GM06990 (cell line): ENCODE measurements at places on chromosomes 5 and 9.
A peak's percentile ranks its signal among the peaks of the same experiment; 100 is the strongest.

DNA sequence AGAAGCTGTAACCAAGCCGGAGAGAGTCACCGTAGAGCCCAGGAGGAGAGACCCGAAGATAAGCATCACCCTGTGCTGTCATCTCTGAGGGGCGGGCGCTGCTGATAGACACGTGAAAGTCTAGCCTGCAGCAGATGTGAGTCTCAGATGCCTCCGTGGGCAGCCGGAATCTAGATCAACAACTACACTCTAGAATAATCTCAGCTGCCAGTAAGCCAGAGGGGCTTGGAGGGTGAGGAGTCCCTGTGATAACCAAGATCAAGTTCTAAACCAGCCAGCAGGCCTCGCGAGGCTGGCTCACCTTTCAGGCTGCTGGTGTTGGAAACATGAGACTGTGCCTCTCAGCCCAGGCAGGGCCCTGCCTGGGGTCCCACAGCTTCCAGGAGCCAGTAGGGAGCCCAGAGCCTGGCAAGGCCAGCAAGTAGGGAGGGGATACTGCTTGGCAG, 54.1 kb downstream of the DAPK1 start:
- no peak for DNase-seq

GRCh38 chr5:168570490-168571328, 8.5 kb downstream of the PANK3 start:
- DNase-seq, result no peak

DNA sequence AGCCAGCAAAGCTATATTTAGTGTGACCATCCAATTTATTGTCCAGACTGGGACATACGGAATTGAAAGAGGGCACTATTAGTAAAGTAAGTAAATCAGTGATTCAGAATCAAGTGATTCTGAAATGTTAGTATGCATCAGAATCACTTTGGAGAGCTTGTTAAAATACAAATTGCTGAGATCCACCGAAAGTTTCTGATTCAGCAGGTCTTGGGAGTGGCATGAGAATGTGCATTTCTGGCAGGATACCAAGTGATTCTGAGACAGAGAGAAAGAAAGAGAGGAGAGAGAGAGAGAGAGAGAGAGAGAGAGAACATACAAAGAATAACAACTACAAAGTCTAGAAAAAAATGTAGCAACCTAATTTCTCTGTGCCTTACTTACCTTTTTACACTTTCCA, 65.4 kb upstream of the ASTN2 start:
- DNase-seq, result no peak

DNA sequence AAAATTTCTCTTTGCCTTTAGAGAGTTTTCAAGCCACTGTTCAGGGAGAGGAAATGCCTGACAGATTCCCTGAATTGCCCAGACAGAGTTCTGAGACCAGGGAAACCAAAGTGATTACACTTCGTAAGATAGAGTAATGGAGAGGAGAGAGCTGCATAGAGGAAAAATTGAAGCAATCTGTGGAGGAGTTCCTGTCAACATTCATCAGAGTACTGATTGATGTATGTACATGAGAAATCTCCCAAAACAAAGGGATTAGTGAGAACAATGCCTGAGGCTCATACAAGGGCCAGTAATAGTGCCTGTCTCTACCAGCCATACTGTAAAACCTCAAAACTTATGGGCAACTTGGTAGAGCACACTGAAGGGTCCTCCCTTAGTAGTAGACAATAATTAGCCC, 79.0 kb upstream of the TRIM32 start:
- no peak for DNase-seq

- DNase-seq, result no peak
Observed at GRCh38 chr5:171743436-171744076, 42.1 kb upstream of the SMIM23 start.

DNA sequence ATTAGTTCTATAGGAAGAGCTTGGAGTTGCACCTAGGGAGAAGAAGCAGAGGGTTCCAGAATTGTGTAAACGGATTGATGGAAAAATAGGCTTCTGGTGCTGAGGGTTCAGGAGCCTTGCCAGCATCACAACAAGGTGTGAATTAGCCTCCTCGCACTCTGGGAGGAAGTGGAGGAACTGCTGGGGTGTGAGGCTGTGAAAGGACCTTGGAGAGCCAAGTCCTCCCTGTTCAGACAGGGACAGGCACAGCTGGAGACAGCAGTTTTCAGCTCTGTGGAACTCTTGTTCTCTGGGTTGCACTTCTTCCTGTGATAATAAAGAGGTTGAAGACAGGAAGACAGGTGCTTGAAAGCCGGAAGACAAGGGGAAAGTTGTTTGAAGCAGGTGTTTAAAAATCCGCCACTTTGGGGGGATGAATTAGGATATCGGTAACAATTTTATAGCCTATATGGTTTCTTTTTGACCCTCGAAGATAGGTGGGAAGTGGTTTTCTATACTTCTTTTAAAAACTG, 22.6 kb downstream of the DAPK1 start:
- DNase-seq, result no peak

DNA sequence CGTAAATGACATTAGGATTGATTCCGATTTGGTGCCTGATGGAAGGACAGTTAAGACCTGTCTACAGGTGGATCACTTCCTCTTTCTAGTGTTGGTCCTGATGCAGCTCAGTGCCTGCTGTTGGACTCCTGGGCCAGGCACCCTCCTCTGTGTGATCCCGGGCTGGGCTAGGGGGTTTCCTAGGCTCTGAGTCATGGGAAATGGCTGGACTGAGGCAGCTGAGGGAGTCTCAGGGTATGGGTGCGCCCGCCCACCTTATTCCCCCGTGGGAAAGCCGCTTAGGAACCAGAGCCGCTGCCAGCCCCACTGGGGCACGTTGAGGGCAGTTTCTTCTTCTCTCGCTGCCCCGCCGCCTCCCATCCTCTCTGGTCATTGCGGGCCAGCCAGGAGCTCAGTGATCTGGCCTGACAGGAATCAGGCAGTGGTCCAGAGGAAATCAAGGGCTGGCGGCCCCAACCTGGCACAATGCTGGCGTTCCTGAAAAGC, 12.9 kb downstream of the TCF7 start:
- DNase-seq, result peak; percentile 67

DNA sequence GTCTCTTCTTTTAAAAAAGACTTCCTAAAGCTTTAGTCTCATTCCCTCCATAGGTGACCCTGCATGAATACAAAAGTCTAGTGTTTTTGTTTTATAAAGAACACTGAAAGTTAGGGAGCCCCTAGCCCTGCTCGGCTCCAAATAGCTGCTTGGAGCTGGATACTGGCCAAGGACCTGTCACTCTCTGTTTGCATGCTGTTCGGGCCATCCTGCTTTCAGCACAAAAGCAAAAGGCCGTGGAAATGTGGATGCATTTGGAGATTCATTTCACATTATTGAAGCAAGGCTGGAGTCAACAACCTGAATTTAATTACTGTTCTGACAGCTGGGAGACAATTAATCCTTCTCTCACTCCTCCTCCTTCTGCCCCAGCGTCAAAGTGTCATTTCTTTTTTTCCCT, 151.7 kb upstream of the NMUR2 start:
- no peak for DNase-seq

DNA sequence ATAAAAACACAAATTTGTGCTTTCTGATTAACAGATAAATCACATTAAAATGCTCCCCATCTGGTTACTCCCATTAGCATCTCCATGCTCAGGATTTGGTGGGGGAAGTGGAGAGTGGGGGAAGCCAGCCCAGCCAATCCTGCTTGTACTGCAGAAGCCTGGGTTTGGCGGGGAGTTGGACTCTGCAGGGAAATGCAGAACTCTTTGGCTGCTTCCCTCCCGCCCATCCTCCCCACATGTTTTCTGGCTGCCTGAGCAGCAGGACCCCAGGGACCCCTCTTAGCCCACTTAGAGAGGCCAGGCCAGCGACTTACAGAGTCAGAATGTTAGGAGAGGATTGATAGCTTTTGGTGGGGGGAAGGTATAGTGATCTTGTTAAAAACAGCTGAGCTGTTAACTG, 59.5 kb upstream of the FOXI1 start:
- no peak for DNase-seq

- no peak for DNase-seq
Observed at GRCh38 chr5:78287833-78288232, 6.7 kb downstream of the AP3B1 start.

- DNase-seq, result no peak
Observed at GRCh38 chr5:133873449-133873848, 95.0 kb downstream of the C5orf15 start.

DNA sequence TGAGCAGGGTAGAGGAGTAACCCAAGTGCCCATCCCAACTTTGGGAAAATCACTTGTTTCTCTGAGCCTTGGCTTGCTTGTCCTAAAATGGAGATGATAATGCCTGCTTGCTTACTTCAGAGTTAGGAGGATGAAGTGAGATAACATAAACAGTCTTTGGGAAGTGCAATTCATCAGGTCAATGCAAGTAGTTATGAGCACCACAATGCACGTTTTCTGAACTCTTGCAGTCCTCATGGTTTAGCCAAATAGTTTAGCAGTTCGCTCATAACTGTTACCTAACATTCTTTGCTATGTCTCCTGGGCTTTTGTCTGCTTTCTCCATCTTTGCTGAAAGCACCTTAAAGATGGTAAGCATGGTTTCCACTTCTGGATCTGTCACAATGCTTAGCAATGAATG, 270.0 kb downstream of the ADAMTSL1 start:
- no peak for DNase-seq

DNA sequence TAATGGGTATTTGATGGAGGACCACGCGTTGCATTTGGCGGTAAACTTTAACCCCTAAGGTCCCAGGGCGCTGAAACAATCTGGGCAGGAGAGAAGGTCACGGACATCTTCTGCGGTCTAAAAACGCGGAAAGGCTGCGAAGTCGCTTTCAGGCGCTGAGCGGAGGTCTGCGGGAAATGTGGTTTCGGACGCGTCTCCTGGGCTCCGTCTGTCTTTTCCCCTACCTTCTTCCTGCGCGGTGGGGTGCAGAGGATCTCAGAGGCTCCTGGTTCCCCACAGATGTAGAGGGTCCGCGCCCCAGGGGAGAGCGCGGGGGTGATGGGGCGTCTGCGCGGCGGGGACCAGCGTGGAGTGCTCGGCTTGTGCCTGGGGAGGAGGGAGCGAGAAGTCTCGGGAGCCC, 58.4 kb downstream of the ZNF510 start:
- DNase-seq, result peak; percentile 0

DNA sequence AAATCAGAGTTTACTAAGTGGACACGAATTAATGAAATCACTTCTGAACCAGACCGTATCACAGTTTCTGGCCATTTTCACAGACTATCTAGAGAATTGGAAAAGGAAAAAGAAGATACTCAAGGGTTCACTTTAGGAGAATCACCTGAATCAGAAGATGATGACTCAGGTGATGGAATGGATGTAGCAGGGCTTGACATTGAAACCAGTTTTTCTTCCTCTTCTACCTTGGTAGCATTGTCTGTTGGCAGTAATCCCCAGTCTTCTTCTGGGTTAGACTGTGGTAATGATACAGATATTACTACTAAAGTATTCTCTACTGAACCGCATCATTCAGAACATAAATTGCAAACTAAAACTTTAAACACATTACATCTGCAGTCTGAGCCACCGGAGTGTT, 38.5 kb downstream of the ICE1 start:
- no peak for DNase-seq

DNA sequence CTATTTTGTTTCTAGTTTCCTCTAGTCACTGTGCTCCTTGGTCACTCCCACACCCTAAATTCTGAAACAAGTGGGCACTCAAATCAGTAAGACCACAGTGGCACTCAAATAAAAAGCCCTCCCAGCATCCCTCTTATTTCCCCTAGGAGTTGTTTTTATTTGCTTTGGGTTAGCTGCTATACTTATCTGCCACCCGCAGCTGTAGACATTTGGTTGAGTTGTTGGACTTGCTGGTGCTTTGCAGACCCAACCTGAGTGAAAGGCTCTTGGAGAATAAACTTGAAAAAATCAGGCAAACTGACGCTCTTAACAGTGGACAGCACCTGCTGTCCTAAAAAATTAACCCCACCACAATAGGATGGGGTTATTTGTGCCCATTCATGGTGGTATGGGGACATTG, 203.0 kb downstream of the SPATA31A6 start:
- no peak for DNase-seq

DNA sequence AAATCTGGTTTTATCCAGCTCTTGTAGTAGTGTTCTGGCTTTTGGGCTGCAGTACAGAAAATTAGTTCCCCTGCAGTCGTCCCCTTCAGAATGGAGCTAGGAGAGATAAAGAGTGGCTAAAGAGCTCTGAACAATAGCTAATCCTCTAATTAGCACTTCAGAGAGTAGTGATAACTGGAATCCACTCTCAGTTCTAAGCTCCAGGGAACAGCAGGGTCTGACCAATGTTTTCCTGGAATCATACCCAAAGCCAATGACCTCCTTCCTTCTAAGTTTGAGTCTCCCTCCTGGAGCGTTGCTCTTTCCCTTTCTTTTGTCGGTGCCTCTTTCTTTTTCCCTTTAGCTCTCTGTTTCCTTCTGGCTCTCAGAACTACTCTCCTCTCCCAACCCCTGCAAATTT, 47.4 kb downstream of the MFAP3 start:
- DNase-seq, result no peak

GRCh38 chr5:1314564-1314982, 19.7 kb upstream of the TERT start:
- DNase-seq, result peak; percentile 24

GRCh38 chr5:179301376-179301775, 43.9 kb downstream of the ADAMTS2 start:
- DNase-seq, result no peak

DNA sequence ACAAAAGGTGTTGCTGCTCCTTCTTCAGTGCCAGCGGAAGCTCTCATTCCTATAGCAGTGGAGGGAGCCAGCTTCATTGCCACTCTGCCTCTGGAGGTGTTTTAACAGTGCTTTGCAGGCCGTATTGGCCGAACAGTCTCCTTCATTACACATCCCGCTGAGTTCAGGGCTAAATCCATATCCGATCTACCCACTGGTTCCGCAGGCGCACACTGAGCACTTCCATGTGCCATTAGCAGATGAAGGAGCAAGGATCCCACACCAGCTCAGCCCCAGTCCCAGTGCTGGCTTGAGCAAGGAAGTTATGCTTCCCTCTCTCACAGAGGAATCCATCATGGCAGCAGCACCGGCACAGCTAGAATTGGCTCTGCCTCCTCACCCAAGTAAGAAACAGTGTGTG, 121.2 kb upstream of the IRX2 start:
- DNase-seq, result no peak

DNA sequence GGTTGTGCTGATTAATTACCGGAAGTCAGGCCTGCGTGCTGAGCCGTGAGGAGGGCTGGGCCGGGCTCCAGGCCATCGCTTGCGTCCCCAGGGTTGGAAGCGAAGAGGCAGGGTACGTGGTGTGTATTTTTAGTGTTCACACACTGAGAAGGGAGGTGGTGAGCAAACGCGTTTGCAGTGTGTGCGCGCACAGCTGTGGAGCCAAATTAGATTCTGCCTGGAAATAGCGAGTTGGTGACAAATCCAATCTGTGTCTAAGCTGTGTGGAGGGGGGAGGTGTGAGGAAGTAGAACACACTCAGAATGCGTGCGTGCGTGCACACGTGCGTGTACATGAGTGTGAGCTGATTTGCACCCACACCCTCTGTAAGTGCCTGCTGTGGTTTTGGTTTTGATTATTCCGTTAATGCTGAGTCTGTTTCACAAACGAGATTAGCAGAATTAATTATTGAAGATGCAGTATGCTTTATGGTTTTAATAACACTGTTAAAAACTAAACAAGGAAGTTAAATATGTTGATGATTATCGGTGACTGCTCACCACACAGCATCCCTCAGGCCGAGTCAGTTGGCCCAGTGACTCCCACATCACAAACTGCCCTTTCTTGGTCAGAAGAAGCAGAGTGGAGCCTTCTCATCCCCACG, 111.8 kb upstream of the FCN2 start:
- no peak for DNase-seq
